Muscle of leg (tissue), 16 donors: ENCODE measurements at places on chromosomes 5 and 9.

DNA sequence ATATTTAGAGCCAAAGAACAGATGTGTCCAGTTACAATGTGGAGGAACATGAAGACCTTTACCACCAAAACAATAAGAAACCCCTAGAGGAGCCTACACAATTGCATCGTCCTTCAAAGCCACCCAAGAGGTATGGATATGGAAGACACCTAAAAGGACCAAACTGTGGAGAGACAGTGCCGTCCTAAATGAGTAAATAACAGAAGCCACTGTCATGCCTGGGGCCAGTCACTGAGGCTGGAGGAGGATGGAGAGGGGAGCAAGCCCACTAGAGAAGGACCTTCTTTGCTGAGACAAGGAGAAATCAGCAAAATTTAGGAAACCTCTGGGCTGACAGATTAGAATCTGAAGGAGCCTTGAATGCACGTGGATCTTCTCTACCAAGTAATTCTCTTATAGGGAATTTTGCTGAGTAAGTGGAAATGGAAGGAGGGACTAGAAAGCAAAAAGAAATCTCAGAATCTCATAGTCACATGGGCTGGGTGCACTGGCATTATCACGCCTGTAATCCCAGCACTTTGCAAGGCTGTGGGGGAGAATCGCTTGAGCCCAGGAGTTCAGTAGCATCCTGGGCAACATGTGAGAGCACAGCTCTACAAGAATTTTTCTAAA is 27.6 kb downstream of the PLEKHG4B start:
- H3K36me3 ChIP-seq: no peaks in the 10 kb centered on the region
- no peaks in the 10 kb centered on the region for H3K4me1 ChIP-seq
- DNase-seq: no peak
- no peaks in the 10 kb centered on the region for H3K27me3 ChIP-seq
- no peak overlapping the region for H3K4me3 ChIP-seq

DNA sequence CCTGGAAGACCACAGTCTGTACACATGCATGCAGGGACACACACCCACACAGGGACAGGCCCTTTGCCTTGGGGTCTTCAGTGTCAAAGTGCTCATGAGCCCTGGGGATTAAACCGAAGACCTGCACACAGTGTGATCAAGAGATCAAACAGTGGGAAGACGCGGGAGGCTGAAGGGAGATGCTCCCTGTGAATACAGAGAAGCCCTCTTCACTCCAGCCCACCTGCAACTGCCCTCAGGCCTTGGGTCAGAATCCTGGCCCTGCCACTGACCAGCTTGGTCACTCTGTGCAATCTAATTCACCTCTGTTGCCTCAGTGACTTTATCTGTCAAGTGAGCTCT is 2.9 kb downstream of the RALGDS start:
- peak overlapping the region; percentile 88 for H3K27ac ChIP-seq
- H3K36me3 ChIP-seq: peaks cover 12% of the 10 kb centered on the region
- H3K4me3 ChIP-seq: no peak overlapping the region
- H3K4me1 ChIP-seq: peaks cover 89% of the 10 kb centered on the region

- H3K27ac ChIP-seq: no peak overlapping the region
- peaks cover 17% of the 10 kb centered on the region for H3K4me1 ChIP-seq
- peaks cover 52% of the 10 kb centered on the region for H3K27me3 ChIP-seq
- no peak for DNase-seq
Measured at GRCh38 chr9:93826209-93826608, 128.9 kb downstream of the BARX1 start.

- DNase-seq: no peak
- no peak overlapping the region for H3K27ac ChIP-seq
- H3K27me3 ChIP-seq: no peaks in the 10 kb centered on the region
- no peaks in the 10 kb centered on the region for H3K36me3 ChIP-seq
Measured at GRCh38 chr9:125835655-125836054, 88.5 kb downstream of the PBX3 start.

GRCh38 chr9:101093620-101094019 is 65.1 kb downstream of the PLPPR1 start:
- no peaks in the 10 kb centered on the region for H3K27me3 ChIP-seq
- H3K36me3 ChIP-seq: no peaks in the 10 kb centered on the region
- no peak for DNase-seq
- no peak overlapping the region for H3K4me3 ChIP-seq
